Left kidney (tissue), 8 donors: ENCODE measurements at places on chromosomes 13 and 19.

DNA sequence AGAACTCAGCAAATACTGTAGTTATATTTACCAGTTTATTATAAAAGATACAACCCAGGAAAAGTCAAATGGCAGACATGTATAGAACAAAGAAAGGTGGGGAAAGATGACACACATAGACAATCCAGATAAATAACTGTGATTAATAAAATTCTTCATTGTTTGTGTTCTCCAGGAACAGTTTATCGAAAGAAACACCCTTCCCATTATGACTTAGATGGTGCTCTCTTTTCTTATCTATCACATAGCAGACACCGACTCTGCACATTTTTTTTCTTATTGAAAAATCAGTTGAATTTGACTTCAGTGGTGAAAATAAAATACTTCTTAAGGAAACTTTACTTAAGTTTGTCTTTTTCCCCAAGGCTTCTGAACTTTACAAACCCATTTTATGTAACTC lies 6.2 kb downstream of the ZNF708 start:
- DNase-seq, result no peak

GRCh38 chr13:41053384-41053826 lies 7.9 kb upstream of the WBP4 start:
- no peak for DNase-seq

DNA sequence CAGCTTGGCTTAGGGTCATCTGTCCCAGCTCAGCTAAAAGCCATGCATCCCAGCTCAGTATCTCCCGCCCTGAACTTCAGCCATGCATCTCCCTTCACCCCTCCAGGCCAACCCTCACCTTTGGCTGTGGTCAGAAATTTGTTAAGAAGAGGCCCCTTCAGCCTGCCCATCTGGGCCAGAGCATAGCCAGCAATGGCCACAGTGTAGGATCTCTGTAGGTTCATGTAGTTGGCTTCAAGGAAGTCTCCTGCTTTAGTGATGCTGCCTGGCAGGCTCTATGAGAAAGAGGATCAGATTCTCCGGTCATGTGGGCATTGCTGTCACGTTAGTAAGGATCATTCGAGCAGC lies 16.6 kb upstream of the TNFSF14 start:
- DNase-seq, result no peak

DNA sequence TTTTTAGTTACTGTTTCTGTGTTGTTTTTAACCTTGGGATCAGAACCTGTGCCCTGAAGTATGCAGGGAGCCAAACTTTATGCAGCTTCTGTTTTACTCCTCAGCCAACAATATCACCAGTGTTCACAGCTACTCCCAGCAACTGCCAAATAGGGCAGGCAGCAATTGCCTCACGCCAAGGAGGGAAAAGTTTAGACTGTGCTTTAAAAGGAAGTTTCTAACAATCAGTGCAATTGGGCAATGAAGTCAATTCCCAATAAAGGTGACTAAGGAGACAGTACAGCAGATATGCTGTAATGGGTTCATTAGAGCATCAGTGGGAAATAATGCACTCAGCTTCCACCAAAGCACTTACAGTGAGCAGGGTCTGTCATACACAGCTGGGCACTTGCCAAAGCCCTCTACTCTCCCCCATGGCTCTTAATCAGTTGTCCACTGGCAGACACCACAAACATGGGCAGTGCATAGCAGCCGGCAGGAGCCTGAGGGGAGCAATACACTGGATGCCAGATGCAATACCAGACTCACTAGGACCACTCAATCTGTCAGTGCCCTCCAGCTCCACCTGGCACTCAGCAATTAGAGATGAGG lies 19.3 kb downstream of the ENOX1 start:
- DNase-seq, result no peak

GRCh38 chr13:59706101-59706976 lies 457.4 kb downstream of the DIAPH3 start:
- DNase-seq, result no peak

DNA sequence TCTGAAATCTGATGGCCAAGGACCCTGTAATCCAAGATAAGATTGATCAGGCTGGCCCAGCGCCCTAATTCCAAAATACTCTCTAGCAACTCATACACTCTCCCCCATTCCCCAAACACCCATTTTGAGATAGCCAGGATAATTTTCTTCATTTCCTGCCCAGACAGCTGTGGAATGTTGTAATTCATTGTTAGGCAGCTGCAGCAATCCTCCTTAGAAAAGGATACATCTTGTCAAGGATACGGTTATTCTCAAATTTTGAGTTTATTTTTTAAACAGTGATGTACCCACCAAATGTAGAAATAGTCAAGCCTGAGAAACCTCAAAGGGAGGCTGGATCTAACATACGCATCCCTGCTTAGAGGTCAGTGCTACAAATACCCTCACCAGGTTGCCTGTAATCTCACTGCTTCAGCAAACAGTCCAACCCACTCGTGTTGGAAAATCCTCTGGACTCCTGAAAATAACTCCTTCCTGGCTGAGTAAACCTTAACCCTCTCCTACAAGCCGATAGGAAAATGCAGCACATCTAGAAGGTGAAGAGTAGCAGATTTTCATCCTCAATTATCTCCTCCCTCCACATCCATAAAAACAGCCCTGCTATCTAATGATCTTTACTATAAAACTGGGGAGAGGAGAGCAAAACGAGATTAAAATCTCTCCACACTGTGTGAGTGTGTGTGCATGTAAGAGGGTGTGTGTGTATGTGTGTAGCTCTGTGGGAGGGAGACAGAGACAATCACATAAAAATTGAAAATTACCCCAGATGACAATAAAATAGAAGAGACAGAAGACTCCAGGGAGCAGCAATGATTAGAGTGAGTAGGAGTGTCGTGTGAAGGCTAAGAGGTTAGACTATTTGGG lies 683.1 kb downstream of the DIAPH3 start:
- DNase-seq, result no peak

DNA sequence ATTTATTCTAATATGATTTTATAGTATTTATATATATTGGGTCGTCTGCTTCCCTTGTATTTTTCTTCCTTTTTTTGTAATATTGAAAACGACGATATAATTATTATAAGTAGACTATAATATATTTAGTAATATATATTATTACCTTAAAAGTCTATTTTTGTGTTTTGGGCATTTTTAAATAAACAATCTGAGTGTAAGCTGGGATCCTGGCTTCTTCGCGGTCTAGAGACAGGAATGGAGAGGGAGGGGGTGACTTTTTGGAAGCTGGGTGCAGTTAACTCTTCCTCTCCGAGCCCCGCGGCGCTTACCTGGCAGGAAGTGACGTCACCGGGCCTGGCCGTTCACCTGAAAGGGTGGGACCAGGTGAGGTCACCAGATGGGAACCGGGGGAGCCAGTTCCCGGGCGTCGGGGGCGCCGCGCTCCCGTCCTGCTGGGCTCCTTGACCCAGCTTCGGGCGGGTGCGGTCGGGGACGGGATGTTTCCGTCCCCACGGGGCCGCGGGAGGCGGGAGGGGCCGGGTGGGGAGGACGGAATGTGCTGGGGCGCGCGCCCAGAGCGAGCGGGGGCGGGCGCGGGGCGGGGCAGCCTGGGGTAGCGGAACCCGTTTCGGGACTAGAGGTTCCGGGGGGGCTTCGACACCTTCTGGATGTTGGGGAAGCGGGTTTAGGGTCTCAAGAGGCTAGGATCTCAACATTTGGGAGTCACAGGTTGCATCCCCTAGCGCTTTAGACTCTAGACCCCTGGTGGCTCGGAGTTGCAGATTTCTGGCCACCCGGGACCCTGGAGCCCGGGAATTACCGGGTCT lies 2.8 kb downstream of the ZFP36 start:
- DNase-seq, result peak; percentile 72

DNA sequence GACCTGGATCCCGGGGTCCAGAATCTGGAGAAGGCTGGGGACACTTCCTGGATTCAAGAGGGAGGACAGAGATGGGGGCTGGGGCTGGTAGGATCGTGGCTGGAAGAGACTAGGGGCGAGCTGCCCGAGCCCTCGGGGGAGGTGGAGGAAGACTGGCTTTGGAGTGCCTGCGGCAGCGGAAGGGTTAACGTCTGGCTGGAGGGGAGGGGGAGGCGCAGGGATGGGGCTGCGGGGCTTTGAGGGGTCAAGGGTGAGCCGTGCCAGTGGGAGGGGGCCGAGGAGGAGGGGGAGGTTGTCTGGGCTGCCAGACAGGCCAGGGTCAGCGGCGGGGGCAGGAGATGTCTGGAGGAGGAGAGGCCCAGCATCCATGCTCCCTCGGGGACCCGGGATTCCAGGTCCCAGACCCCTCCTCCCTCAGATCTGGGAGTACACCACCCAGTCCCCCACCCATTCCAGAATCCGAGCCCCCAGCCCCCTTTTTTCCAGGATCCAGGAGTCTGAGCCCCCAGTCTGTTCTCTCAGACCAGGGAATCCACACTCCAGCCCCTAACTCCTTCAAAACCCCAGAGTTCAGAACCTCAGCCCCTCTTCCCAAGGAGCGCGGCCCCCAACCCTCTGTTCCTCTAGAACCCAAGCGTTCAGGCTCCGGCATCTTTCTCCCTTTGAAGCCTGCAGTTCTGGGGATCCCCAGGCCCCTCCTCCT lies 3.2 kb upstream of the SPACA6 start:
- DNase-seq, result peak; percentile 77

GRCh38 chr19:56125806-56126590 lies 4.9 kb upstream of the ZNF787 start:
- no peak for DNase-seq

DNA sequence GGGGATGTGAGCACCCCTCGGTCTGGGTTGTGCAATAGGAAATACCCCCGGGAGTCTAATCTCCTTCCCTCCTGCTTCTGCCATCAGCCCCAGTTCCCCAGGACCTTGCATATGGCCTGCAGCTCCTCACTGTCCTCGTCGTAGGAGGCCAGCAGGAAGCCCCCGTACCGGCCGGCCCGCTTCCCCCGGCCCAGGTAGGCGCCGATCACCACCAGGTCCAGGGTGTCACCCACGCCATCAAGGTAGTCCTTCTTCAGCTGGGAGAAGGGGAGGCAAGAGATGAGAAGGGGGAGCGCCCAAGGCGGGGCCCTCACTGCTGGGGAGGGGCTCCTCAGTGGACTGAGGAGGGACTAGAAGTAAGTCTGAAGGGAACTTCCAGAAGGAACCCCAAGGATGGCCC lies 10.4 kb upstream of the PLA2G4C start:
- no peak for DNase-seq

DNA sequence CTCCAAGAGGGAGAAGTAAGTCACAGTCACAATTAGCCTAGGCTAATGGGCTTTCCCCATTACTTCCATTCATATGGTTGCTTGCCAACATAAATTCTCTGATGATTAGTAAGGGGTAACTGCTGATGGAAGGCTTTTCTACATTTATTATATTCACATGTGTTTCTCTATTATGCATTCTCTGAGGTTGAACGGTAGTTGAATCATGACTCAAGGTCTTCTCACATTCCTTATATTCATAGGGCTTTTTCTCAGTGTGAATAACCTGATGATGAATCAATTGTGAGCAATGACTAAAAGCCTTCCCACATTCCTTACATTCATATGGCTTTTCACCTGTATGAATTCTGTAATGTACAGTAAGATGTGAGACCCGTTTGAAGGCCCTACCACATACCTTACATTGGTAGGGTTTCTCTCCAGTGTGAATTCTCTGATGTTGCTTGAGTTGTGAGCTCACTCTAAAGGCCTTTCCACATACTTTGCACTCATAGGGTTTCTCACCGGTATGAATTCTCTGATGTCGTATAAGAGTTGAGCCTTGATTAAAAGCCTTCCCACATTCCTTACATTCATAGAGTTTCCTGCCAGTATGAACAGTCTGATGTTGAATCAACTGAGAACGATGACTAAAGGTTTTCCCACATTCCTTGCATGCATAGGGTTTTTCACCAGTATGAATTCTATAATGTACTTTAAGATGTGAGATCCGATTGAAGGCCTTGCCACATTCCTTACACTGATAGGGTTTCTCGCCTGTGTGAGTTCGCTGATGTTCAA lies 9.3 kb downstream of the ZNF582 start:
- no peak for DNase-seq

DNA sequence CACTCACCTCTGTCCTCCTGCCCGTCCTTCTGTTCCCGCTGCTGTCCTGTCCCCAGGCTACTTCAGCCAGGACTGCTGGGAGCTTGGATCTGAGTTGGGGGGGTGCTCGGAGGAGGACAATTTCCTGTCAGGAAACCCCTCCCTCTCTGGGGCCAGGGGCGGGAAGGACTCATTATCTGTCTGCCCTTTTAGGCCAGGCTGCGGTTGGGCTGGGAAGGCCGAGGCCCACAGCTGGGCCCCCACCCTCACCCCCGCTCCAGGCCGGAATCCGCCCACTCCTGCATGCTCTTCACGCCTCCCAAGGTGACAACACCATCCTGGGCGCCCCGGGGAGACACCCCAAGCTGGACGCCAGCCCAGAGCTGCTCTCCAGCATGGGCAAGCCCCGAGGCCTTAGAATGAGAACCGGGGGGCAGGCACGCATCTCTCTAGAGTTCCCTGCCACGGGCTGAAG lies at the start of gene EXOC3L2:
Gene EXOC3L2 (minus strand): TSS at position 74 of the 454 bp plus-strand sequence. CDS start 6,362 bp downstream, outside the sequence.
- DNase-seq, result no peak

- no peak for DNase-seq
Observed at GRCh38 chr13:27064252-27064995, 107.2 kb downstream of the USP12 start.

GRCh38 chr13:99863789-99864626 lies 107.6 kb downstream of the ZIC5 start:
- no peak for DNase-seq

GRCh38 chr19:29687244-29687896 lies 22.1 kb downstream of the PLEKHF1 start:
- peak; percentile 66 for DNase-seq

DNA sequence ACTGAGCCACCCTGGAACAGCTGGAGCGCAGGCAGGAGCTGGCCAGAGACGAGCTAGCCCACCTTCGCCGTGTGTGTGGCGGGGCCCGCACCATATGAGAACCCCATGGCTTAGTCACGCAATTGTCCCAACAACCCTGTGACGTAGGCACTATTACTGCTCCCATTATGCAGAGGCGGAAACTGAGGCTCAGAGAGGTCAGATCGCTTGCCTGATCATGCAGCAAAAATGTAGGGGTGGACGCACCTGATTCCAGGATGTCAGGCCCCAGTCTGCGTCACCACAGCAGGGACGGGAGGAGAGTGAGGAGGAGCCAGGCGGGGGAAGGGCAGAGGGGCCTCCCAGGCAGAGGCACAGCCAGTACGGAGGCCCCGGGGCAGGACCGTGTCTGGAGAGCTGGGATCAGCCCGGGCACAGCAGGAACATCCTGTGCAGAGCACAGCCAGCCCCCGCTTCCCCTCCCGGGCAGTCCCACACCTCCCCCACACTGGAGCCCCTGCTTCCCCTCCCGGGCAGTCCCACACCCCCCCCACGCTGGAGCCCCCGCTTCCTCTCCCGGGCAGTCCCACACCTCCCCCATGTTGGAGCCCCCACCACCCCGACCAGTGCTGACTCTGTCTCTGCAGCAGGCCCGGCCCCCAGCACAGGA lies 16.7 kb downstream of the PIP5K1C start:
- no peak for DNase-seq

GRCh38 chr13:94988654-94989053 lies 276.3 kb upstream of the SOX21 start:
- DNase-seq, result no peak

- no peak for DNase-seq
Observed at GRCh38 chr19:45200568-45200967, 22.0 kb downstream of the BLOC1S3 start.

- no peak for DNase-seq
Observed at GRCh38 chr19:29831041-29831548, 19.3 kb downstream of the CCNE1 start.

- no peak for DNase-seq
Observed at GRCh38 chr19:18171605-18172327, 1.8 kb upstream of the IFI30 start.

GRCh38 chr19:16338470-16339360 lies 14.1 kb downstream of the KLF2 start:
- no peak for DNase-seq

GRCh38 chr13:39692660-39693438 lies 37.4 kb downstream of the COG6 start:
- DNase-seq, result no peak

GRCh38 chr13:79861731-79862130 lies 380.8 kb downstream of the NDFIP2 start:
- DNase-seq, result no peak

- DNase-seq, result no peak
Observed at GRCh38 chr19:36049080-36049698, 4.9 kb downstream of the THAP8 start.
